NCI-H1930 (cell line): ENCODE measurements at places on chromosomes 2 and 18.
A peak's percentile ranks its signal among the peaks of the same experiment; 100 is the strongest.

GRCh38 chr2:231047923-231048915 is 8.4 kb upstream of the PSMD1 start:
- no peak for DNase-seq

- no peak for DNase-seq
Measured at GRCh38 chr2:20930928-20931327, 108.0 kb upstream of the LDAH start.

DNA sequence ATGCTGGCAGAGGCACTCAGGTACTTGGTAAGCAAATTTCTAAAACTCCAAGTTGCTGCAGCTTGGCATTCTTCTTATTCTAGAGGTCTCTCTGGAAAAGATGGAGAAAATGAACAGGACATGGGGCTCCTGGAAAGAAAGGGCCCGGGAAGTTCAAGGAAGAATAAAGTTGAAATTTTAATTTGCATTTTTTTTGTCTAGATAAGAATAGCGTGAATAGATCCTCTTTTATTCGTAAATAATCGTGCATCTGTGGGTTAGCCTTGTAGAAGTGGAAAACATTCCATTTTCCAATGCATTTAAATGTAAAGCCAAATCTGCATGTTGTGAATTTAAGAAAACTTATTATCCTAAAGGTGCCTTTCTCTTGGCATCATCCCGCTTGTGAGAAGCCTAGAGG is 61.0 kb downstream of the TNFRSF11A start:
- no peak for DNase-seq

GRCh38 chr2:3479430-3480320 is 39.7 kb downstream of the ADI1 start:
- no peak for DNase-seq

GRCh38 chr2:5839550-5839949 is 147.4 kb downstream of the SOX11 start:
- DNase-seq: no peak

GRCh38 chr18:44946529-44947113 is 265.9 kb downstream of the SETBP1 start:
- DNase-seq: peak; percentile 48

GRCh38 chr2:170771421-170771937 is 1.3 kb downstream of the ERICH2 start:
- DNase-seq: no peak

- DNase-seq: no peak
Measured at GRCh38 chr2:233707940-233708644, 4.6 kb upstream of the UGT1A5 start.

- no peak for DNase-seq
Measured at GRCh38 chr18:6405237-6406074, 9.3 kb downstream of the L3MBTL4 start.

DNA sequence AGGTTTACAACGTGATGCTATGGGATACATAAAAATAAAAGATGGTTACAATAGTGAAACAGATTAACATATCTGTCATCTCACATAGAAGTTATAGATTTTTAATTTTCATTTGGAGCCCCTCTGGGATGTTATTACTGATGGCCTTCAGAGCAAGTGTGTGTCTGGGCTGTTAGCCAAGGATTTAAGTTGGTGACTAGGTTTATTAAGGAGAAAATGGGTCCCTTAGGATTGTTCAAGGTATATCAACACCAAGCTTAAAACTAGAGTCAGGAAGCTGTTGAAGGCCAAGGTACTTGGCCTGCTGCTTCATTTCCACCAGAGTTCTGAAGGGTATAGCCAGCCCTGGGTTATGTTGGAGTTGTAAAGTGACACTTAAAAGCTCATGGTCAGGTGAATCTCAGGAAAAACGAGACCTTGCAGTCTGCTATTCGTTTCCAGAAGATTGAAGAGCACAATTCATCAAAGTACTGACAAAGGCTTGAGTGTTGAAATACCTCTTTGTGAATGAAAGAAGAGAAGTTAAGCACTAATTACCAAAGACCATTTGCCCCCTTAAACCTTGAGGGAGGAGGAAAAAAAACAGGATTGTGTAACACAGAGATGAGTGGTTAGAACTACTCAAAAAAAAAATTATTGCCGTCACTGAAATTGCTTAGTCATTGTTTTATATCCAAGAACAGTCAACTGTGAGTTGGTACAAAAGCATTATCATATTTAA is 48.4 kb downstream of the MAP2 start:
- no peak for DNase-seq

DNA sequence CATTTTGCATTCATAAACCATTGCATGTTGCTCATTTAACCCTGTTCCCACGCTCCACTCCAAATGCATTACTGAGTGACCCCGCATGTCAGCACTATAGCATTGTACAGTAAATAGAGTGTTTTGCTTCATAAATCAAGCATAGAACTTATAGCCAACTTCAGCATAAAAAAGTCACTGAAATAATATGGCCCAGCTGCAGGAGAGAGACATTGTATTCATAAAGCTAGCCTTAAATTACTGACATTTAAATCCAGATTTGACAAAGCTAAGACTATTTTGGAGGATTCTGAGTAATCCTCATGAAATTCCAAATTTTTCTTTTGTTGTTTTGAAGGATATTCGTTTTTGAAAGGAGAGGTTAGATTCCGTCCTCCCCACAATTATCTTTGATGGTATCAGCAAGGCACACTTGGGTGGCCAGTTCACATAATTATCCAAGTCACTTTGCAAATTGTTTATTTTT is 320.9 kb upstream of the TCF4 start:
- no peak for DNase-seq

- DNase-seq: no peak
Measured at GRCh38 chr2:46097714-46098480, 199.3 kb upstream of the EPAS1 start.

GRCh38 chr2:30276455-30276911 is 45.1 kb downstream of the LBH start:
- DNase-seq: no peak

DNA sequence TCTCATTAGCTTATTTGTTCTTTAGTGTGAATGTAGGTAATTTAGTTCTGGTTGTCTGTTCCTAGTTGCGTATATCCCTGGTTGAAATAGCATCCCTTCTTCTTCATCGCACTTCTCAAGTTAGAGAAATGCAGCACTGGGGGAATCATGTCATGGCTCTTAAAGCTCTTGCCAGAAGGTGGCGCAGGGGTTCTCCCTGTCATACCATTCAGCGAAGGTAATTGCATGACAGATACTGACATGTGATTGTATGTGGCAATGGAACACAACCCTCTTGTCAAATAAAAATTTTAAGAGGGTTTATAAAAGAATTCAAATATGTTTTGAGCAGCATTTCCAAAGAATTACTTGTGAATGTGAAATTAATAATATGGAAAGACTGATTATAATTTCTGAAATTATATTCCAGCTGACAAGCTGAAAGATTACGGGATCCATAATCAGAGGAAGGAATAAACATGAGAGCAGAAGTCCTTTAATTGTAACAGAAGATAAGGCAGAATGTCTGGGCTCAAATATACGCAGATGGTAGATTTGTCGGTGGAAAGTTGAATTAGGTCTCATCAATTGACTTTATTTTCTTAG is 411.7 kb downstream of the DSEL start:
- peak; percentile 27 for DNase-seq

GRCh38 chr18:2906704-2907549 is 60.1 kb downstream of the EMILIN2 start:
- DNase-seq: no peak

DNA sequence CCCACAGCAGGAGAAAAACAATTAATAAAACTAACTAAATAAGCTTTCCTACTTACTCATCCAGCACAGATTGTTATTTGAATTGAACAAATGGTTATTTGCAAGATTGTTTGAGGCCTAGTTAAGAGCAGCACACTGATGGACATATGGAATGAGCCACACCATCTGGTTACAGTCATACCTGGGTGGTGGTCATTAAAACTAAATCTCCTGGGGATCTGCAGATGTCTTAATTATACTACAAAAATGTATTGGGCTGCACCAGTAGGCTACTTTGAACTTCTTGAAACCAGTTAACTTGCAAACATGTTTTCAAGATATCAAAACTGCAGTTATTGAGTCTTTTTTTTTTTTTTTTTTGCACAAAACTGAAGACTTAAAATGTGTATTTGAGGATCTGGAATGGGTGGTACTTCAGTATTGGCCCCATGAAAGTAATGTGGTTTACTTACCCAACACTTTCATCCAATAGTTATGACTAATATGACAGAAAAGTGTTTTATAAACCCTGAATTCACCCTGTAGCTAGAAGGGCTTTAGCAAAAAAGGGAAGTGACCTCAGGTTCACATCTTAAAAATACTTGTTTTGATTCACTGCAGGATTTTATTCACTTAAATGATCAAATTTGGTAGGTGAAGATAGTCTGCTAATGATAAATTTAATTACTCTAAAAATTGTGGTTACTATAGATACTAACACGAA is 10.8 kb downstream of the AGFG1 start:
- no peak for DNase-seq

GRCh38 chr18:39871961-39872360 is 2083.1 kb upstream of the PIK3C3 start:
- DNase-seq: no peak

- DNase-seq: no peak
Measured at GRCh38 chr2:195343942-195344530, 313.0 kb upstream of the SLC39A10 start.

- DNase-seq: no peak
Measured at GRCh38 chr18:22230471-22230945, 61.1 kb downstream of the GATA6 start.

- no peak for DNase-seq
Measured at GRCh38 chr18:6569813-6570212, 155.1 kb upstream of the L3MBTL4 start.

GRCh38 chr2:26578113-26578458 is 63.1 kb downstream of the CIB4 start:
- no peak for DNase-seq

DNA sequence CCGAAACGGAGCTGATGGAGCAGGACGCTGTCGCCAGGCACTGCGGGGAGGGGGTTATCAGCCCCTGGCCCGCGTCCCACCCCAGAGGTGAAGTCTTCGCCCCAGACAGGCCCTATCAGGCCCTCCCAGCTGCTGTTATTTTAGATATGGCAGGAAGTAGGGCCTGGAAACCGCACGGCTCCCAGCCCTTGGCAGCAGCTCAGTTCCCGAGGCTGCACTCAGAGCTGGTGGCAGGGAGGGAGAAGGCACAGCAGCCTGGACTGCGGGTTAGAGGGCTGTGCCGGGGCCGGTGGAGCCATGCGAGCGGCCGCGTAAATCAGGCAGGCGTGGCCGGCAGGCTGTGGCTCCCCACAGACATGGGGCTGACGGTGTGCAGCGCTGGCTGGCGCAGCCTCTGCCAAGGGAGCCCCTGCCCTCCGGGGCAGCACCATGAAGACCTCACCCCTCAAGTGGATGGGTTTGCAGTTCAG is 111.4 kb downstream of the NFATC1 start:
- no peak for DNase-seq

- DNase-seq: no peak
Measured at GRCh38 chr2:69717861-69718273, 24.1 kb upstream of the ANXA4 start.

GRCh38 chr18:77130229-77131099 is 2.1 kb downstream of the MBP start:
- DNase-seq: no peak

DNA sequence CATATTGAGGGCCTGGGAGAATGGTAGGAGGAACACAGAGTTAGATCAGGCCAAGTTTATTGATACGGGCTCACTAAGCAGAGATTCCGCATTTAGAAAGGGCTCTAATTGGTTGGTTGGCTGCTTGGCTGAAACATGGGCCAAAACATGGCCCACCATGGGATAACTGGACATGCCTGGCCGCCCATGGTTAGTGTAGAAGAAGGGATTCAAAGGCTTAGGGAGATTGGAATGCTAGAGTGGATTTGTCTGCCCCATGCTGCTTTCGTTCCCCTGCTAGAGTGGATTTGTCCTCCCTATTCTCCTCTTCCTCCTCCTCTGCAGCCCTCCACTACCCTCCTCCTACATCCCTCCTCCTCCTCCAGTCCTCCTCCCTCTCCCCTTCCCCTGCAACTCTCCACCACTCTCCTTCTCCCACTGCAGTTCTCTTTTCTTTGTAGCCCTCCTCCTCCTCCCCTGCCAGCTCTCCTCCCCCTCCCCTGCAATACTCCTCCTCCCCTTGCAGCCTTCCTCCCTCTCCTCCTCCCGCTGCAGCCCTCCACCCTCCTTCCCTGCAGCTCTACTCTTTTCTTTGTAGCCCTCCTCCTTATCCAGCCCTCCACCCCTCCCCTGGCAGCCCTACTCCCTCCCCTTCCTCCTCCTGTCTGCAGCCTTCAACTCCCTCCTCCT is 17.2 kb downstream of the BOK start:
- DNase-seq: no peak

DNA sequence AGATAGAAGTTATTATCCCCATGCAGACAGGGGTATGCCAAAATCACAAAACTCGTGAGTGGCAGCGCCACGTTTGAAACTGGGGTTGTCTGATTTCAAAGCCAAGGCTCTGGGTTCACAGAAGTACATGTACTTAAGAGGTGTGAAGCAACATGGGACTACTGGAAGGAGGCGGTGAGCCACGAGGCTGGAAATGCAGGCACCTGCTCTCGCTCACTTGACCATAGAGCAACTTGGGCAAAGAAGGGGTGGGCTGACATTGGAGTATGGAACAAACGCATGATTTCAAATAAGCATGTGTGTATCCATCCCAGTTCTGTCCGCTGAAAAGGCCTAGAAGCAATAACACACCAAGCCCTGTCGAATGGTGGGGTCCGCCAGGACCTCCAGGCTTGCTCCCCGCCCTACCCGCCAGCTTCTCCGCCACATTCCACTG is 593 bp upstream of the ACTR2 start:
- no peak for DNase-seq

GRCh38 chr2:140027320-140027719 is 1247.1 kb upstream of the NXPH2 start:
- no peak for DNase-seq

DNA sequence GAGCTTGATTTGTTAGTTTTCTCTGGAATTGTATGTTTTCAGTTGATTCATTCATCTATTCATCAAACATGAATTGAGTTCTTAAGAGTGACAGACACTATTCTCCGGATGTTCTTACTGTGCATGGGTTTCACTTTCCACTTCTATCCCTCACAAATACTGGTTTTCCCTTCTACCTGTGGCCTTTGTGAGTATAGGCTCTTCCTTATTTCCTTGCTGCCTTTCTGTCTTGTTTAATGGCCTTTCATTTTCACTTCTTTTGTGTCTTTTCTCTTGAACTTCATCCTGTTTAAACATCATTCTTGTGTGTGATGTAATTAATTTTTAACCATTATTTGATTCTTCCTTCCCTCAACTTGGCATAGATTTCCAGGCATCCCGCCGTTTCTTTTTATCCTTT is 90.7 kb downstream of the CRIM1 start:
- no peak for DNase-seq

- DNase-seq: no peak
Measured at GRCh38 chr2:263774-264492, at the start of gene SH3YL1. Gene SH3YL1, minus strand, starts transcription at chr2:264032. Its CDS starts 48 bp downstream, at chr2:263984.
